ENCODE measurements at places on chromosomes 16 and 17.

- DNase-seq: no peak
Observed at GRCh38 chr16:74521691-74522090, 85.2 kb downstream of the GLG1 start.

DNA sequence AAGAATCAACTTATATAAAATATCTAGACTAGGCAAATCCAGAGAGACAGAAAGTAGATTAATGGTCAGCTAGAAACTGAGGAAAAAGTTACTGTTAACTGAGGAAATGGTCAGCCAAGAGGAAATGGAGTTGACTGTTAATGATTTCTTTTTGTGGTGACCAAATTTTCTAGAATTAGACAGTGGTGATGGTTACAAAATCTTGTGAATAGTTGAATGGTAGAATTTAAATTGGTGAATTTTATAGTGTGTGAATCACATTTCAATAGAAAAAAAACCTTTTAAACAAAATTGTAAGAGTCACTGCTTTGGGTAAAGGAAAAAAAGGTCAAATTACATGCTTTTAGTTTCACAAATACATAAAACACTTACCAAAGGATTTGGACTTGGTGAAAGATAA lies 30.0 kb downstream of the APPBP2 start:
- no peak for DNase-seq

- DNase-seq: no peak
Observed at GRCh38 chr17:77160875-77161530, 20.2 kb downstream of the SEC14L1 start.

GRCh38 chr16:3655030-3655395 lies 522 bp downstream of the DNASE1 start:
- DNase-seq: no peak

- no peak for DNase-seq
Observed at GRCh38 chr16:81448154-81449131, 3.8 kb downstream of the CMIP start.

DNA sequence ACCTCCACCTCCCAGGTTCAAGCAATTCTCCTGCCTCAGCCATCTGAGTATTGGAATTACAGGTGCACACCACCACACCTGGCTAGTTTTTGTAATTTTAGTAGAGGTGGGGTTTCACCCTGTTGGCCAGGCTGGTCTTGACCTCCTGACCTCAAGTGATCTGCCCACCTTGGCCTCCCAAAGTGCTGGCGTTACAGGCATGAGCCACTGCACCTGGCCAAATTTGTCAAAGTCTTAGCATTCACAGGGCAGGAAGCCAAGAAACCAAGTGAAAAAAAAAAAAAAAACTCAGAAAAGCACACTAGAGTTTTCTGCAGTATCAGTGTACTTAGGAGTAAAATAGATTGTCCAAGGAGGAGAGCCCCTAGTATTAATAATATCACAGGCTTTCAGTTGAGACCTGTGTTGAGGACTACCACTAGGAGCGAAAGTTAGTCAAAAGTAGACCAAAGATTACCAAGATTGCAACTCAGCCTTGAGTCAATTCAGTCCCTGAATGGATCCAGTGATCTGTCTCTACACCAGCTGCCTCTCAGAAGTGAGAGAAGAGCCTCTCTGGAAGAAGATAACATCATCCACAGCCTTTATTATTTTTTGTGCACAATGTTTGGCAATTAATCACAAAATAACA lies 159.7 kb downstream of the CEP112 start:
- DNase-seq: no peak

- DNase-seq: no peak
Observed at GRCh38 chr17:80472996-80473395, 3.4 kb downstream of the NPTX1 start.

DNA sequence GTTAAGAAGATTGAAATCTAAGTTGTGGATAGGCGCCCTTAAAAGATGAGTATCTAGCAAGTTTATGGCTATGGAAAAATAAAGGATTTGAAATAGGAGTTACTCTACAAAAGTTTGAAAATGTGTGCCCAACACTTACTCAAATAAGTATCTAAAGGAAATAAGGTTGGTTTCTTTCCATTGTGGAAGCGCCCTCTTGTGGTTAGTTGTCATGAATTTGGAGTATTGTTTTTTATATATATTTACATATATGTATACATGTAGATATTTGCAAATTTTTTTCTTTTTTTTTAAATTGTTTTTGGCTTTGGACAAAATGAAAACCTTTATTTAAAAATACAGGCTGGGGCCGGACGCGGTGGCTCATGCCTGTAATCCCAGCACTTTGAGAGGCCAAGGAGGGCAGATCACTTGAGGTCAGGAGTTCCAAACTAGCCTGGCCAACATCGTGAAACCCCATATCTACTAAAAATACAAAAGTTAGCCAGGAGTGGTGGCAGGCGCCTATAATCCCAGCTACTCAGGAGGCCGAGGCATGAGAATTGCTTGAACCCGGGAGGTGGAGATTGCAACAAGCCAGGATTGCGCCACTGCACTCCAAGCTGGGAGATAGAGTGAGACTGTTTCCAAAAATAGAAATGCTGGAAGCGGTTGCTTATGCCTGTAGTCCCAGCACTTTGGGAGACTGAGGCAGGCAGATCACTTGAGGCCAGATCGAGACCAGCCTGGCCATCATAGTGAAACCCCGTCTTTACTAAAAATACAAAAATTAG lies 24.0 kb upstream of the VPS4A start:
- no peak for DNase-seq

DNA sequence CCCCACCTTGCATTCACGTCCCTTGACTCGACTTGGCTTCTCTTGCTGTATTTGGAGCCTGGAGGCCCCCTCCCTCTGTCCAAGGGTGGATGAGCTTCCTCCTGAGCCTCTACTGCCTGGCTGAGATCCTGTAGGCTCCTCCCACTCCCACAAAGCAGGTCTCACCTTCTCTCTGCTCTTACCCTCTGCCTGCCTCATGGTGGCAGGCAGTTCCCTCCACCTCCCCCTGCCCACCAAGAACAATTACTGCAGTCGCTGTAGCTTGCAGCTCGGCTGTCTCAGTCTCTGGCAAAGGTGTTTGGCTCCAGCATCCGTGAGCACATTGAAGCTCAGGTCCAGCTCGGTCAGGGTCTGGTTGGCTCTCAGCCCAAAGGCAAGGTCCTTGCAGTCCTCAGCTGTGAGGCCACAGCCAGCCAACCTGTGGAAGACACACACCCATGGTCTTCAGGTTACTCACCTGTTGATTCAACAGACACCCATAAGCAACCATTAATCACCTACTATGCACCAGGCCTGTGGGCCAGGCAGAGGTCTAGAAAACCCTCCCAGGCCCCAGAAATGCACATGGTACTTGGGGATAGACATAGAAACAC lies 42.6 kb downstream of the NLRP1 start:
- no peak for DNase-seq

- no peak for DNase-seq
Observed at GRCh38 chr17:83068641-83069570, 10.5 kb upstream of the METRNL start.

DNA sequence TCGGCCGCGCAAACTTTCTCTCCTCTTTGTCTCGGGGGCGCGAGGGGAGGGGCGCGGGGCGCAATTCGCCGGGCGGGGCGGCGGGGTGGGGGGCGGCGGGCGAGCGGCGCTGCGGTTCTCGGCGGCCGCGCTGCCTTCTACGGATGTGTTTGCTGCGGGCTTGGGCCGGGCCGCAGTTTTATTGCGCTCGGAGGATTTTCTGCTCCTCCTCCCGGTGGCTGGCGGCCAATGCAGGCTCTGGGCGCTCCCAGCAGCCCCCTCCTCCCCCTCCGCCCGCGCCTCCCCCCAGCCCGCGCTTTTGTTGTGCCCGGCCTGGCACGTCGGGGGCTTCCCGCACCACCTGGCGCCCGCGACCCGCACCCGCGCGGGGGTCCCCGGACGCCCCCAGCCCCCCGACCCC lies at the start of gene TIMP2:
Gene TIMP2, minus strand, starts transcription at position 154 of the 400 bp plus-strand sequence. CDS start 299 bp downstream, outside the sequence.
- peak; percentile 32 for DNase-seq

Measured in DMS79 (cell line).